ENCODE measurements at places on chromosomes 3 and 15. TPM values are rescaled to one million over a fixed set of nuclear protein-coding genes. Genes with fewer than 3 reads are reported as not detected.

DNA sequence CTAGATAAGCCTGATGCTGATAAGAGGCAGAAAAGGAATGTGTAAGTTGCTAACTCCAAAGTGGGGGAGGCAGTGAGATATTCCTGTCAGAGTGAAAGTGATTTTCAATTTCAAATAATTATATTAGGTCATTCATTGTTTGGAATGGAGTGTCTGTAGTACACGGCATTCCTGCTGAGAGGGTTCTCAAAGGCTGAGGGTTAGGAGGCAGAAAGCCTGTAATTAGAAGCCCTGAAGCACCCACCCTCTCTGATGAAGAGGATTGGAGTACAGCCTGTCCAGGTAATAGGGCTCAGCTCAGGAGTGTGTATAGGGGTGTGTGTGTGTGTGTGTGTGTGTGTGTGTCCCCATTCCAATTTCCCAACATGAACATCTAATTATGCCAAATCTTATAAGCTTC is 486.8 kb downstream of the MAGI1 start:
- no peak overlapping the region for H3K4me3 ChIP-seq
- no peaks in the 10 kb centered on the region for H3K36me3 ChIP-seq
- no peaks in the 10 kb centered on the region for H3K27me3 ChIP-seq
- peaks cover 33% of the 10 kb centered on the region for H3K4me1 ChIP-seq
- DNase-seq: no peak
- H3K27ac ChIP-seq: peak overlapping the region; percentile 12

DNA sequence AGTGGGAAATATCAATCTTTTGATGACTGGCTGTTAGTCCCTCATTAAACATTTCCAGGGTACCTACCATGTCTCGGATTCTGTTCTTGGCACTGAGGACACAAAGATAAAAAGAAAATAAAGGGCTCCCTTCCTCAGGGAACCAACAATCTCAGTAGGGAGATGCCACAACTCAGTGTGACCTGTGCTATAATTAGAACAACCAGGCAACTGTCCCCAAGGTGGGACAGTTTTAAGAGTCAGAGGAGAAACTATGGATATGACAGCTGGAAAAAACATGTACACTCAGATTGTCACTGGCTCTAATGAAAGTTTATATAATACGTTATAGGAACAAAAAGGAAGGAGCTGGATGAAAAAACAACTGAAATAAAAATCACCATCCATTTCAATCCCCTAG is 23.3 kb upstream of the CMTM8 start:
- H3K4me3 ChIP-seq: no peak overlapping the region
- no peak for DNase-seq
- H3K36me3 ChIP-seq: no peaks in the 10 kb centered on the region
- no peaks in the 10 kb centered on the region for H3K27me3 ChIP-seq
- H3K4me1 ChIP-seq: no peaks in the 10 kb centered on the region

Gene TIGIT
- total RNA-seq: not detected

Gene ADAMTSL3
- 1.7 TPM for total RNA-seq

DNA sequence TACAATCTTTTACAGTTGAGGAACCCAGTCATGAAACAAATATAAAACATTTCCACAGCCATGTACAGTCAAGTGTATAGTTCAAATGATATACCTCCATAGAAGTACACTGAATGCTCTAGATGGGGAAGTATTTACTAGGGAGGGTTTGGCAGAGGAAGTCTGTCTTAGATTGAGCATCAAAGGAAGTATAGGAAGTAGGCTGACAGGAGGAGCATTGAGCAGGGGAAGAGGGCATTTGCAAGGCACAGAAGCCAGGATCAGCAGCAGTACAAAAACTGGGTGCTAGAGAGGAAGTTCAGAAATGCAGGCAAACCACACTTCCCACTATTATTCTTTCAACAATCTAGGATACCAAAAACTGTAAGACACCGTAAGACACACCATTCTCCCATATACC is 122.6 kb downstream of the ANO10 start:
- no peaks in the 10 kb centered on the region for H3K36me3 ChIP-seq
- H3K4me3 ChIP-seq: no peak overlapping the region
- no peak for DNase-seq
- H3K27me3 ChIP-seq: no peaks in the 10 kb centered on the region
- H3K27ac ChIP-seq: no peak overlapping the region
- H3K4me1 ChIP-seq: no peaks in the 10 kb centered on the region

Gene RETNLB
- not detected for total RNA-seq

DNA sequence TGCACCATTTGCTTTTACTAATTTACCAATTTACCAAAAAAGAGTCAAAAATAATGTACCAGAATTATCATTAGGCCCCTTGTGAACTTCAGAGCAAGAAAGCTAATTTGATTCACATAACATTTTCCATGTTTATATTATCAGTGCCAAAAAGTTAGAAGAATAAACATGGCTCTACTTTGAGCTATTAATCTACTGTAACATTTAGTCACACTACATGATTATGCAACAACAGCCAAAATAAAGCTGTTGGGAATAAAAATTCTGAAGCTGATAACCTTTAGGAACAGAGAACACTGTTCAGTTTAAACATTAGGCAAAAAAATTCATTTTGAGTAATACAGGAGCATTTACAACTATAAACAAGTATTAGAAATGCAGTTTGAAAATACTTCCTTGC is 63.6 kb downstream of the PROS1 start:
- no peak overlapping the region for H3K4me3 ChIP-seq
- no peaks in the 10 kb centered on the region for H3K36me3 ChIP-seq
- no peak for DNase-seq
- H3K4me1 ChIP-seq: no peaks in the 10 kb centered on the region
- no peak overlapping the region for H3K27ac ChIP-seq

- H3K4me1 ChIP-seq: peaks cover 9% of the 10 kb centered on the region
- no peaks in the 10 kb centered on the region for H3K36me3 ChIP-seq
- no peak overlapping the region for H3K4me3 ChIP-seq
- H3K27me3 ChIP-seq: peaks cover 24% of the 10 kb centered on the region
- H3K27ac ChIP-seq: no peak overlapping the region
Measured at GRCh38 chr3:133892541-133893231, 3.0 kb downstream of the RAB6B start.

DNA sequence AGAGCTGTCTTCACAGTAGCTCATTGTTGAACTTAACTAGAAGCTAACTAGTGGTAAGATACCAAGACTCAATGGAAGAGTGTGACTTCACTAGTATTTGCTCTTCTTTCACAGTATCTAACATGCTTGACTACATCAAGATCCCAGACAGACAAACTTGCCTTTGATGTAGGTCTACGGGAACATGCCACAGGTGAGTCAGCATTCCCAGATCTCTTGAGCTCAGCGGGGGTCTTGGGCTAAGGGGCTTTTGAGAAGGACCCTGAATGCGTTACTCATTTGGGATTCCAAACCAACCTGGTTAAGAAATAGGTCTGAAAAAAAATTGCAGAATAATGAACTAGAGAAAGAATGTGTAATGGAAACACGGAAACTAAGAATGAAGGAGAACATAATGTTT is 222.4 kb downstream of the RYR3 start:
- H3K27me3 ChIP-seq: peaks cover 8% of the 10 kb centered on the region
- no peak overlapping the region for H3K27ac ChIP-seq
- no peak for DNase-seq
- no peaks in the 10 kb centered on the region for H3K4me1 ChIP-seq
- H3K36me3 ChIP-seq: no peaks in the 10 kb centered on the region
- no peak overlapping the region for H3K4me3 ChIP-seq

DNA sequence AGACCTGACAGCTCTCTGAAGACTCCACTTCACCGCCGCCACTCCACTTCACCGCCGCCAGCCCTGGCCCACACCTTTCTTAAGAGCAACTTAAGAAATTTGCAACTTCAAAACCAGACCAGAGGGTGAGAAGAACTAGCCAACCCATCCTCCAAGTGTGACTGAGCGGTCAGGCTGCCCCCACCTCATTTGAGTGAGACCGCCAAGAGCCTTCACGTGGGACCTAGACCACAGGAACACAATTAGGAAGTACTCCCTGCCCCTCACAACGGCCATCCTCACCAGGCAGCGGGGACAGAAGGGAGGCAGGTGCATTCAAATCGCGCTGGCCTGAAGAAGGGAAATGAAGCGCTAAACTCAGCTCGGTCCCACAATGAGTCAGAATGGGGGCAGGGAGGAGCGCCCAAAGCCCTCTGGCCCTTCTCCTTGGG is 156.8 kb upstream of the BCL6 start:
- no peak overlapping the region for H3K27ac ChIP-seq
- H3K27me3 ChIP-seq: no peaks in the 10 kb centered on the region
- DNase-seq: no peak
- H3K36me3 ChIP-seq: no peaks in the 10 kb centered on the region
- no peak overlapping the region for H3K4me3 ChIP-seq

DNA sequence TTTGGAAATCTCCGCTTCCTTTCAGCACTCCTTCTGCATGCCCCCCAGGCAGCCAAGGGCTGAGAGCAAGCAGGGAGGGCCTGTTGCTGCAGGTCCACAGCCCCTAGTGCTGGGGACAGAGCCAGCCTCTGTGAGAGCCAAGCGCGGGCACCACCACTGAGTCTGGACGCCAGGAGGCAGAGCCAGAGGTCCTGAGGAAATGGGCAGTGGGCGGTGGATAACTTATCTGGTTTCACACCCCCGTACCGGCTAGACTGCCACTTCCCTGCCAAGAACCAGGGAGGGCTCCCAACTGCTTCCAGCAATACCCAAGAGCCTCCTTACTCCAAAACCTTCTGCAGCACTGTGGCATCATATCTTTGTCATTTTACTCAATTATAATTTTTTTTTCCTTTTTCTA is 141.6 kb upstream of the IGF1R start:
- no peaks in the 10 kb centered on the region for H3K4me1 ChIP-seq
- no peaks in the 10 kb centered on the region for H3K36me3 ChIP-seq
- peaks cover 7% of the 10 kb centered on the region for H3K27me3 ChIP-seq
- no peak for DNase-seq
- no peak overlapping the region for H3K27ac ChIP-seq

- H3K36me3 ChIP-seq: no peaks in the 10 kb centered on the region
- no peak overlapping the region for H3K27ac ChIP-seq
- H3K27me3 ChIP-seq: 0 out of 2 replicates have a peak, but pooled peaks cover 2% of the 10 kb centered on the region
- H3K4me3 ChIP-seq: no peak overlapping the region
- H3K4me1 ChIP-seq: no peaks in the 10 kb centered on the region
- DNase-seq: no peak
Measured at GRCh38 chr3:140599009-140599408, 78.9 kb upstream of the TRIM42 start.

DNA sequence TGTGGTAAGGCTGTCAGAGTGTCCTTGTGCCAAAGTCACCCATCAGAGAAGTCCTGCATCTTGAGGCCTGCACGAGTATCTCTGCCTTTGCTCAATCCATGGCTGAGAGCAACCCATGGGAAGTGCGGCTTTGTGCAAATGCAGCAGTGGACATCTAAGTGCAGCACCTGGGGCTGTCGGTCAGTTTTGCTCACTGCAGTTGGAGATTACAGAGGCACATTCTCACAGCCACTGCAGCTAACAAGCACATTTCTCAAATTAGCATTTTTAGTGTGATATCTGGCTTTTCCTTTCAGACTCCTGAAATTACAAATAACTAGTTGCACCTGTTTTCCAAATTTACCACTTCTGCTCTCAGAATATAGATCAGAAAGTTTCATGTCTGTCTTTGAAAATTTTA is 81.5 kb upstream of the DAZL start:
- no peak overlapping the region for H3K27ac ChIP-seq
- no peaks in the 10 kb centered on the region for H3K36me3 ChIP-seq
- H3K4me3 ChIP-seq: no peak overlapping the region
- no peaks in the 10 kb centered on the region for H3K4me1 ChIP-seq
- no peaks in the 10 kb centered on the region for H3K27me3 ChIP-seq

Gene ANKRD34C
- not detected for total RNA-seq

Gene GOLGA8M
- 1.6 TPM for total RNA-seq

Gene CD200R1
- not detected for total RNA-seq

- no peak for DNase-seq
- no peaks in the 10 kb centered on the region for H3K36me3 ChIP-seq
- no peak overlapping the region for H3K4me3 ChIP-seq
- no peak overlapping the region for H3K27ac ChIP-seq
Measured at GRCh38 chr15:76575274-76575673, 238.7 kb downstream of the ISL2 start.

DNA sequence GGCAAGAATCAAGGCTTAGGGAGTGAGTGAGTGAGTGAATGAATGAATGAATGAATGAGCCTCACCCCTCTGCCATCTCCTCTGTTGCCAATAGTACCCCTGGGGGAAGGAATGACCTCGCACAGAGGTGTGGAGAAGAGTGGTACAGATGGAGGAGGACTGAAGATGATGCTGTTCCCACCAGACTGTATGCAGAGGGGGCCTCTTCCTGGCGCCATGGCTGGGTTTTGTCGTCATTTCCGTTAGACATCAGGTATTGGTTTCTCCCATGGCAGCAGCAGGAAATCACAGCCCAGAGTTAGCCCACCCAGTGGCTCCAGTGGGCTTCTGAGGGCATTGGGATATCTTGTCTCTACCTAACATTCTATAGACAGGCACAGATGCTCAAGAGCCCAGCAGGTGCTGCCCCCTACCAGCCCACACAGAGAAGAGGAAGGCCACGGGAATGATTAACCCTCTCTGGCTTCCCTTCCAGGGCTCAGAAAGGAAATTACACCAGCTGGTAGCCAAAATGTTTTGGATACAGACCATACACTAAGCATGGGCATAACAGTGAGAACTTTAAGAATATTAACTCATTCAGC is 109.8 kb upstream of the SLC6A11 start:
- no peak for DNase-seq
- H3K36me3 ChIP-seq: no peaks in the 10 kb centered on the region

Gene COL8A1
- total RNA-seq: 42.2 TPM

- no peak overlapping the region for H3K27ac ChIP-seq
- no peak overlapping the region for H3K4me3 ChIP-seq
- no peaks in the 10 kb centered on the region for H3K36me3 ChIP-seq
Measured at GRCh38 chr3:30333903-30334302, 272.5 kb upstream of the TGFBR2 start.

DNA sequence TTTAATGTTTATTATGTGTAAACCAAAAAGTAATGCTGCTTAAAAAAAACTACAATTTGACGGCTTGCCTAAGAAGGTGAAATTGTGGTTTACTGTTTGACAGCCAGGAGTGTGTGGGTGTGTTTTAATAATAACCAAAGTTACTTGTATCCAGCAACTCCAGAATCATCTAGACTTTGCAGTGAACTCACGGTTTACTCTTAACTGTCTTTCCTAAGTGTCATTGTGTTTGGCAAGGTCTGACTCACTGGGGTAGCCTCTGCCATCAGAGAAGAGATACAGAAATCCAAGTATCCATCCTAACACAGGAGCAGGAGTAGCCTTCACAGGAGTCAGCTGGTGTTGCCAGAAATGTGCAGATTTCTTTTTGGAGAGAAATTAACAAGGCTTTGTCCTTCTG is 151.1 kb downstream of the CTNNB1 start:
- H3K27ac ChIP-seq: no peak overlapping the region
- H3K4me3 ChIP-seq: no peak overlapping the region
- no peak for DNase-seq
- H3K27me3 ChIP-seq: no peaks in the 10 kb centered on the region

GRCh38 chr3:100760377-100760776 is 51.1 kb downstream of the TFG start:
- no peaks in the 10 kb centered on the region for H3K36me3 ChIP-seq
- H3K4me3 ChIP-seq: no peak overlapping the region
- DNase-seq: no peak
- no peak overlapping the region for H3K27ac ChIP-seq
- H3K27me3 ChIP-seq: no peaks in the 10 kb centered on the region
